NCI-H187 treated with DMSO at 0.1 percent for 48 hours (cell line): ENCODE measurements at places on chromosomes 3 and 15.
A peak's percentile ranks its signal among the peaks of the same experiment; 100 is the strongest.

GRCh38 chr3:178419071-178419470 is 117.2 kb upstream of the KCNMB2 start:
- DNase-seq = no peak

DNA sequence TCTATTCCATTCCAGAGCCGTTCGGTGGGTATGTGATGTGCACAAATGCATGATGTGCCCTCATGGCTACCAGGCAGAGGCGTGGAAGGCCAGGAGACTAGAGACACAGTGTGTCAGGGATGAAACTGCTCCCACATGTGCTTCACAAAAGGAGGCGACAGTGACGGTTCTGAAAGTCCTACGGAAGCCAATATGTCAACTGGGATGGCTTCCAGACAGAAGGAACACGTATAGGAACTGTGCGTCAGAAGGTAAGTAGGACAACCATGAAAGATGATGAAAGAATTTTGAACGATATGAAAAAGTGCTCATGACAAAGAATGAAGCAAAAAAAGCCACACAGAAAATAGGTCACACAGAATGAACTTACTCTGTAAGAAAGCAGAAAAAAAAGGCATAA is 34.1 kb downstream of the GLB1 start:
- DNase-seq = no peak

DNA sequence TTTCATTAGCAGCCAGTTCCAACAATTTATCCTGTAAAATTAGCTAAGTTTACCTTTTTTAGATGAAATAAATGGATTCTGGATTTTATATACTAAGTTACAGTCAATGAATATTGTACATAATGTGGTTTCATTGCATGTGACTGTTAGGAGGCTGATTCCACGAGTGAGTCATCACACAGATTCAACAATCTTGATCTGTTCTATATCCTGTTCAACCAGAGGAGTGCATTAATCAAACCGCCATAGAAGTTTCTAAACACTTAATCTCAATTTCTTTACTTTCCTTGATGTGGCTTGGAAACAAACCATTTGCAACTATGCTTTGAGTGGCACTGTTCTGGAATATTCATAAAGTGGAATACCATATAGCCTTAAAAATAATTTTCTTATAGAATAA is 15.3 kb downstream of the DNAJC13 start:
- DNase-seq = no peak

DNA sequence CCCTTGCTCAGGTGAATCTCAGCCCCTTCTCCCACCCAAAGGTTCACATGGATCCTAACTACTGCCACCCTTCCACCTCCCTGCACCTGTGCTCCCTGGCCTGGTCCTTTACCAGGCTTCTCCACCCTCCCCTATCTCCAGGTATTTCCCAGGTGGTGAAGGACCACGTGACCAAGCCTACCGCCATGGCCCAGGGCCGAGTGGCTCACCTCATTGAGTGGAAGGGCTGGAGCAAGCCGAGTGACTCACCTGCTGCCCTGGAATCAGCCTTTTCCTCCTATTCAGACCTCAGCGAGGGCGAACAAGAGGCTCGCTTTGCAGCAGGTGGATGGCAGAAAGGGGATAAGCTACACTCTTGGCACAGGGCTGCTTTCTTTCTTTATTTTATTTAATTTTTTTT is 4.5 kb downstream of the FAM131A start:
- peak; percentile 17 for DNase-seq

DNA sequence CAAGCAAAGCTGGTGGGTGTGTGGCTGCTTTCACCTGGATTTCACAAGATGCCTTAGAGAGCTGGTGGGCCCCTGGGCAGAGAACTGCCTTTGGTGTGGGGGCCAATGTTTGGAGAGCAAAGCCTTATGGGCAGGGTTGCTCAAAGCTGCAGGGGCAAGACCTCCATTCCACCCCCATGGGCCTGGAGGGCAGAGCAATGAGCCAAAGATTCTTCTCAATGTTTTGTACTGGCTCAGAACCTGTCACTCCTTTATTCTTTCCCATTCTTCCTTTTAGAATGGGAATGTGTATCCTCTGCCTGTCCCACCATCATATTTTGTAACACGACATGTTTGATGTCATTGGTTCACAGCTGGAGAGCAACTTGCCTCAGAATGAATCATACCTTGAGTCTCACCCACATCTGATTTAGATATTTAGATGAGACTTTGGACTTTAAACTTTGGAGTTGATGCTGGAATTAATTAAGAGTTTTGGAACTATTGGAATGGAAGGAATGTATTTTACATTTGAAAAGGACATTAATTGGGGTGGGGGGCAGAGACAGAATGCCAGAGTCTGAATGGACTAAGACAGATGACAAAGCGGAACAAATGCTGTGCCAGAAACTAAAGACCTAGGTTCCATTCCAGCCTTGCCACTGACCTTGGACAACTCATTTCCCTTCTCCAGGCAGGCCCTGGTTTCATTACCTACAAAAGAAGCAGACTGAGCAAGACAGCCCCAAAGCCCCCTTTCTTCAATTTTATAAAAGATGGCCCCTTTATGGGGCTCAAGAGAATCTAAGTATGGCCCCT is 72.9 kb downstream of the DAPK2 start:
- no peak for DNase-seq

- no peak for DNase-seq
These were observed 19.1 kb downstream of the DNAJB8 start for GRCh38 chr3:128447561-128448013.

GRCh38 chr3:175153595-175153994 is 294.5 kb downstream of the NAALADL2 start:
- no peak for DNase-seq

DNA sequence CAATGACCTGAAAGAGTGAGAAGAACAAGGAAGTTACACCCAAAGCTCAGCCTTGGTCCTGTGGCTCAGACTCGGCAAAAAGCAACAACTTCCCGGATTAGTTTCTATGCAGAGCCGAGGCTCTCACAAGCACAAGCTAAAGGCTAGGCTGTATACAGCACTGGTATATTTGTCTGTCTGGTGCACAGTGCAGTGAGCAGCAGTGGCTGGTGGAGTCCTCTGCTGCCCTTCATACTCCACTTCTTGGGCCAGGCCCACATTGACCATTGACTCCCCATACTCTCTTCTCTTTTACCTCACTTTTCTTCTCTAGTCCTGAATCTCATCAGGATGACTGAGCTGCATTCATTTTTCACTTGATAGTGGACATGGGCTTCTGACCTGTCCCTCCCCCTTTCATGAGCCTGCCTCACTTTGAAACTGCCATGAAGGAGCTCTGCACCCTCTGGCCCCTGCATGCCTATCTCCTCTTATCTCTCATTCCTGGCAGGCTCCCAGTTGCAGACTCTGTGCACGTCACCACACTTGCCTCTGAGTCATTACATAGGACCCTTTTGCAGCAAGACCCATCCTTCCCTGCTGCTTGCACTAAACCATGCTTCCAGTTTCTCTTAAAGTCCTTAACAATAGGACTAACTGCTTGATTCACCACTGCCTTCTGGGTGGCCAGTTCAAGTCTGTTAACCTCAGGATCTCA is 379.3 kb downstream of the NTRK3 start:
- DNase-seq = no peak

GRCh38 chr3:100209948-100210771 is 50.6 kb upstream of the TBC1D23 start:
- no peak for DNase-seq

DNA sequence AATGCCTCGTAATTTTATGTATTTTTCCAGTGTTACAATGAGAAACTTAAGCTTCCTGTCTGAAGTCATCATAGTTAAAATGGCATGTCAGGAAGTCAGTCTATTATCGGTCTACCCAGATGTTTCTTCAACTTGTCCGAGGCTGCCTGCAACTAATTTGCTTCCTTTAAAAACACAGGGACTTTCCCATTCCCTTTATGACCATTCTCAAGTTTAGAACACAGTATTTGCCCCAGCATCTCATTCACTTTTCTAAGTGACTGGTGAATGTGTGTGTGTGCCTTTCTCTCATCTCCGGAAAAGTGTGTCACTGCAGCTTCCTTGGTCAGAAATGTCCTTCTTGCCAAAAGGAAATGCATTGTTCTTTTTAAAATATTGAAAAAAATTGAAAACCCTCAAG is 466.6 kb downstream of the RAP2B start:
- no peak for DNase-seq

- no peak for DNase-seq
These were observed 75.9 kb upstream of the CBLB start for GRCh38 chr3:105944721-105945120.

GRCh38 chr3:151085889-151086483 is 522 bp downstream of the MED12L start:
- no peak for DNase-seq

- DNase-seq = no peak
These were observed 126.8 kb upstream of the ARHGEF3 start for GRCh38 chr3:56928379-56929068.

DNA sequence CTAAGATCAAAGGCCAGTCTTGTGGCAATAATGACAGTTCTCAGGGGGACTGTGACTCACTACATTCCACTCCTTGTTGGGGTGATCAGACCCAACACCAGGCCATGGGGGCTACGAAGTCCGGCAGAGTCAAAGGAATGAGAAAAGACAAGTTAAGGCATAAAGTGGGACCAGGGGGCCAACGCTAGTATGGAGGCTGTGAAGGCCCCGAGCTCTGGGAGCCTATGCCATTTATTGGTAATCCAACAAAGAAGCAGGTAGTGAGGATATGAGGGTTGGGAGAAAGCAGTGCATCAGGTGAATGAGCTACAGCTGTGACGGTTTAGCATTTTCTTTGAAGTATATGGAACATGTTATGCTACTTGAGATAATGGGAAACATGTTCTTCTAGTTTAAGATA is 104.4 kb upstream of the C2CD4B start:
- DNase-seq = no peak

GRCh38 chr3:17724122-17724521 is 18.3 kb downstream of the TBC1D5 start:
- DNase-seq = no peak

DNA sequence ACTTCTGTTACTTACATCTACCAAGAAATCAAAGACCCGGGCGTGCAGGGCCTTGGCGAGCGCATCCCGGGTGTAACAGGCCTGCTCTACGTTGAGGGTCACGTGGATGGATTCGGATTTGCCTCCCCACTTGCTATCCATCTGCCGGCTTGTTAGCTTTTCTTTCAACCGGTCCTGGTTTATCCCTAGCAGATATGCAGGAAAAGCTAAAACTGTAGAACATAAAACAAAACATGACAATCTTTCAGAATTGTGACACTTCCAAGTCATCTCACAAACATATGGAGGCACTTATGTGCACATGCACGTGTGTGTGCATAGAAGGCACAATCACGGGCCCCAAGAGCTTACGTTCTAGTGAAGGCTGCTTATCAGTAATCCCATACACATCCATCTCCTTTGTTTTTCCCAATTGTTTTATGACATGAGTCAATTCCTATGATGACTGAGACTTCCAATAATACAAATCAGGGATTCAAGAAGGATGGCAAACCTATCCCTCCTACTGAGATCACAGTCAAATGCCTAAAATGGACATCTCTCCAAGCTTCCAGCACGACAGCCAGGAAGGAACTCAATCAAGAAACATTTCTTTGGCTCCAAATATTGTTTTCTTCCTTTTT is 11.3 kb downstream of the LDHAL6B start:
- DNase-seq = no peak

GRCh38 chr3:197398286-197398878 is 100.0 kb upstream of the DLG1 start:
- DNase-seq = no peak

GRCh38 chr15:58312031-58312430 is 119.8 kb upstream of the LIPC start:
- DNase-seq = no peak

DNA sequence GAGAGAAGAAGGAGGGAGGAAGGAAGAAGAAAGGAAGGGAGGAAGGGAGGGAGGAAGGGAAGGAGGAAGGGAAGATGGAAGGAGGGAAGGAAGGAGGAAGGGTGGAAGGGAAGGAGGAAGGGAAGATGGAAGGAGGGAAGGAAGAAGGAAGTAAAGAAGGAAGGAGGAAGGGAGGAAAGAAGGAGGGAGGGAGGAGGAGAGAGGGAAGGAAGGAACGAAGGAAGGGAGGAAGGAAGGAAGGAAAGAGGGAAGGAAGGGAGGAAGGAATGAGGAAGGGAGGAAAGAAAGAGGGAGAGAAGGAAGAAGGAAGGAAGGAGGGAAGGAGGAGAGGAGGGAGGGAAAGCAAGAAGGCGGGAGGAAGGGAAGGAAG is 31.8 kb upstream of the ALDH1L1 start:
- DNase-seq = no peak

- no peak for DNase-seq
These were observed 2.3 kb upstream of the HRG start for GRCh38 chr3:186663361-186664118.

DNA sequence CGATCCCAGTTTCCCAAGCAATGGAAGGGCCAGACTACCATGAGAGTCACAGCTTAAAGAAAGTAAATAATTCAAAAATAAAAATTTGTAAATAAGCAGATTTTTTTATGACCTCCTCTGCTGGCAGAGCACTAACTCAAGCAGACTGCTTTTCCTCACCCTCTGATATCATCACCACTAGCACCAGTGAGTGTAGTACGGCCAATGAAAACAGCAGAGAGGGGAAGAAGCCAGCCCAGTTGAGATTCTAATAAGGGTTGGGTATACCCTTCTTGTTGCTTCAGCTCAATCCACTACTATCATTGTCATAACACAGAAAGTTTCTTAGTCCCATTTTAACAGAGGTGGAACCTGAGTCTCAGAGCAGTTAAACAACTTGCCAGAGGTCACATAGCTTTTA is 193.1 kb downstream of the ERC2 start:
- DNase-seq = no peak

- DNase-seq = no peak
These were observed 153.2 kb upstream of the NR2F2 start for GRCh38 chr15:96177279-96177678.

GRCh38 chr3:191997093-191997492 is 536.1 kb downstream of the PYDC2 start:
- DNase-seq = no peak

GRCh38 chr15:60830479-60830878 is 351.5 kb upstream of the ICE2 start:
- DNase-seq = no peak

DNA sequence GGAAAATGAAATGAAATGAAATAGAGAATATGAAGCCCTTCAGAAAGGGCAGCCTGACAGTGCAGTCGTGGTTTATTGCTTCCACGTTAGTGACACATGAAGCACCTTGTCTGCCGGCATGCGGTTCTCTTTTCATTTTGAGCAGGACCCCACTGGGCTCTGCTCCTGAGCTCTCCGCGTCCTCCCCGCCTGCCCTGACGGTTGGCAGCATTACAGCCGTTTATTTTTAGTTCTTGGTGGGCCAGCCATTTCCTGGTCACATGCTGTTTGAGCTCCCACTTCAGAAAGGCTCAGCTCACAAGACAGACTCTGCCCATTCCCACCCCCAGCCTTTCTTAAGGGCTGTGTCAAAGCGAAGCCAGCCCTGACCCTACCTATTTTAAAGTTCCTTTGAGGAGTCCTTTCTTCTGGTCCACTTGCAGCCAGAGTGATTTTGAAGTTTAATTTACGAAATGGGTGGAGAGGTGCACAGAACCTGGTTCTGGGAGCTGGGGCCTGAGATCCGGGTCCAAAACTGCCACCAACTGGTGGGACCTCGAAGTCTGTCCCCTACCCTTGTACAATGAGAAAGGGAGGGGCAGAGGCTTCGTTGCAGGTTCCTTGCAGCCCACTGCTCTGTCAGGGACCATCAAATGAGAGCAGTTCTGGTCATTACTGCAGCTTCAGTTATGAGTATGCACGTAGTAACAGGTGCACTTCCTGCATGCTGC is 60.1 kb downstream of the MGLL start:
- peak; percentile 43 for DNase-seq
